Stimulated activated CD8-positive, alpha-beta memory T cell treated with anti-CD3 and anti-CD28 coated beads, Interleukin-4, amount 100 ng/mL, for 24 hours (primary cell): ENCODE measurements at places on chromosomes 7 and 10.

GRCh38 chr7:101386558-101387231, 24.0 kb downstream of the COL26A1 start:
- no peak for DNase-seq

DNA sequence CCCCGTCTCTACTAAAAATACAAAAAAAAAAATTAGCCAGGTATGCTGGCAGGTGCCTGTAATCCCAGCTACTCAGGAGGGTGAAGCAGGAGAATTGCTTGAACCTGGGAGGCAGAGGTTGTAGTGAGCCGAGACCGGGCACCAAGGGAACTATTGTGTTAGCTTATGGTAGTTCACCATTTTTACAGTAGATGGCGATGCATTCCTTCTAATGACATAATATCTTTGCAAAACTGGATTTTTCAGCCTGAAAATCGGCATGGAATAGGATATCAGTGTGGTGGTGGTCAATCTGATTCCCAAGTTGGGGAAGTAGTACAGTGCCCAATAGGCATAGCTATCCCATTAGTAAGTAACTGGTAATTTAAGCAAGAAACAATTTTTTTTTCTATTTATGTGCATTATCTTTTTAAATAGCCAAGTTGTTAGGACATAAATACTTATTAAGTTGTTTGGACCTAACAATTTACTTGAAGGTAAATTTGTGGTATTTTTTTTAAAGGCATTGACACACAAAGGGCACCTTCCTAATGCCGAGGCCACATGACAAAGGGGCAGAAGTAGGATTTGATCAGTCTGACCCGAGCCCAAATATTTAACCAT, 17.6 kb upstream of the IMPDH1 start:
- DNase-seq = no peak

GRCh38 chr7:22859641-22860290, 37.1 kb upstream of the TOMM7 start:
- DNase-seq = no peak

DNA sequence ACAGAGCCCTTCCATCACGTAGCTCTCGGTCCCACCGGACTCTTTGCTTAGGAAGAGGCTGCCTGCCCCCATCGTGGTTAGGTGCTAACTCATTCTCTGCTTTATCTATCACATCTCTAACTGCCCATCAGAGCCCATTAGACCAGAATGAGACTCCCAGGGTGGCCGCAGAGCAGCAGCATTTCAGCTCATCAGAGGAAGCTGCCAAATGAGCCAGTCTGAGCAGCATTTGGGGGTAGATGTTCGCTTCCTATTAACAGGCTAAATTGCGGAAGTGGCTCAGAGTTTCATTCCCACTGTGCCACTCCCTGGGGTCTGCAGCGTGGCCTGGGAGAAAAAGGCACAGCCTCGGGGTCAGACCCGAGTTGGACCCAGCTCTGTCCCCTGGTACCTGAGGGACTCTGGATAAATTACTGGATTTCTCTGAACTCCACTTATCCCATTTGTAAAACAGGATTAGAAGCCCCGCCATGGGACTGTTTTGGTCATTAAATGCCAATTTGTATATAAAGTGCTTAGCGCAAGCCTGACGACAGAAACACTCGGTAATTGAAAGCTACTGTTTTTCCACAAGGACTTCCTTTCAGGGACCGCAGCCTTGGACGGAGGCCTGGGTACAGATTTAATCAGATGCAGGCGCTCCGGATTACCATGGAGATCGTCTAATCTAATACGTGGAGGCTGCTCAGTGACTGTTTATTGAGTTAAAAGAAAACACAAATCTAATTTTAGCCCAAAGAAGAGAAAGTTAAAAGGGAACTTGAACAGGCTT, 73.8 kb upstream of the PRLHR start:
- no peak for DNase-seq

GRCh38 chr7:36723951-36724664, at the start of gene AOAH:
Gene AOAH (minus strand): TSS chr7:36724494. CDS start chr7:36724148, 346 bp downstream.
- DNase-seq = peak; percentile 60

GRCh38 chr10:125727436-125727835, 7.9 kb downstream of the EDRF1 start:
- no peak for DNase-seq
